GM06990 (cell line): ENCODE measurements at places on chromosomes 1 and 21.

GRCh38 chr1:34412598-34413370 is 236.1 kb downstream of the C1orf94 start:
- no peak for DNase-seq

- DNase-seq, result no peak
These were observed 5.0 kb downstream of the PALMD start for GRCh38 chr1:99650773-99651437.

GRCh38 chr1:50474859-50475809 is 51.9 kb upstream of the DMRTA2 start:
- no peak for DNase-seq

DNA sequence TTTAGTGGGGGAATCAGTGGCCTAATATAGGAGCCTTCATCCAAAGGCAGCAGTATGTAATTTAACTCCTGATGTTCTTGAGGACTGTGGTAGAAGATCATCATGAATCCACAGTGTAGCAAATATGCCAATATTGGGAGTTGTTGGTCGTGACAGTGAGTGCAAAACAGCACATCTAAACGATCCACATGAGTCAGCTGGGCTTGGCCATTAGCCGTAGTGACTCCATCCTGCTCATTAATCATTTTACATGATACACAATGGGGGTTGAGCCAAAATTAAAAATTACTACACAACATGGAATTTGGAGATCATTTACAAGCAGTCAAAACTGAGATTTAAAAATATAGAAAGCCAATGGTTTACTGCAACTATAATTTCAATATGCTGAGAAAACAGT is 653.9 kb upstream of the CAMK1G start:
- DNase-seq, result no peak

- DNase-seq, result no peak
These were observed 7.4 kb upstream of the ARHGAP29 start for GRCh38 chr1:94244816-94245215.

- no peak for DNase-seq
These were observed 27.9 kb downstream of the ARHGEF16 start for GRCh38 chr1:3482378-3482849.

DNA sequence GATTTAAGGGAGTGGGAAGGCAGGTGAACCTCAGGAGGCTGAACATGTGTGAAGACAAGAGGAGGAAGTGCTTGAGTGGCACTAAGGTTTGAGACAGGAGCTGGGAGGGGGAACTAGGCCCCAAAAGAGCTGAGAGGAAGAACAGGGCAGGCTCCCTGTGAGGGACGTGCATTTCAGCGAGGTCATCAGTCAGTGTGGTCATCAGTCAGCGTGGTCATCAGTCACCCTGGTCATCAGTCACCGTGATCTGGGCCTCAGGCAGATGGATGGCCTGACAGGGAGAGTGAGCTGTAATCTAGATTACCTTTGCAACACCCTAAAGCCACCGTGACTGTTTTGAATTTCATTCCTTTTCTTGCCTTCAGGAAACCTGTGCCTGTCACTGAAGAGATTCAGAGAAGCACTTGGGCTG is 29.1 kb downstream of the VTCN1 start:
- no peak for DNase-seq

- no peak for DNase-seq
These were observed 162.5 kb downstream of the RWDD3 start for GRCh38 chr1:95396557-95396956.
